Fibroblast of lung (primary cell): ENCODE measurements at places on chromosomes 7 and 10. TPM values are rescaled to one million over a fixed set of nuclear protein-coding genes. Genes with fewer than 3 reads are reported as not detected.

The PON1 gene
- not detected in 2 replicates for total RNA-seq

The FOXI2 gene
- total RNA-seq = not detected in 2 replicates

The CUZD1 gene
- 0.50 and 0.51 TPM in 2 replicates for total RNA-seq

The EGR2 gene
- total RNA-seq = 0.33 and 2.1 TPM in 2 replicates

The ZNF425 gene
- 4.6 and 5.4 TPM in 2 replicates for total RNA-seq

The H2AZ2 gene
- 121 and 230 TPM in 2 replicates for total RNA-seq

The CFAP70 gene
- 1.0 and 1.3 TPM in 2 replicates for total RNA-seq

The ADAP1 gene
- total RNA-seq = 1.0 and 2.3 TPM in 2 replicates
